ENCODE measurements at places on chromosomes 2 and 18.

GRCh38 chr18:60053747-60054304 lies 154.0 kb downstream of the PMAIP1 start:
- DNase-seq = no peak

DNA sequence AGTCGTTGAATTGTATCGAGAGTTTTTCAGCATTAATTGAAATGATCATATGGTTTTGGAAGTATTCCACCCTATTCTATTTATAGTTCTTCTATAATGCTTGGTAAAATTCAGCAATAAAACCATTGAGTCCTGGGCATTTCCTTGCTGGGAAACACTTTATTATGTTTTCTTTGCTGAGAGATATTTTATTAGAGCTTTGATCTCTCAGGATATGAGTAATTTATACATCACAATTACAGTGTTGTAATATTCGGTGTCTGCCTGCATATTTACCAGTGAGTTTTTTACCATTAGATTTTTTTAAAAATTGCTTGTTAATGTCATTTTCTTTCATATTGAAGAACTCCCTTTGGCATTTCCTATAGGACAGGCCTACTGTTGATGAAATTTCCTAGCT lies 402.7 kb upstream of the FSIP2 start:
- DNase-seq = no peak

DNA sequence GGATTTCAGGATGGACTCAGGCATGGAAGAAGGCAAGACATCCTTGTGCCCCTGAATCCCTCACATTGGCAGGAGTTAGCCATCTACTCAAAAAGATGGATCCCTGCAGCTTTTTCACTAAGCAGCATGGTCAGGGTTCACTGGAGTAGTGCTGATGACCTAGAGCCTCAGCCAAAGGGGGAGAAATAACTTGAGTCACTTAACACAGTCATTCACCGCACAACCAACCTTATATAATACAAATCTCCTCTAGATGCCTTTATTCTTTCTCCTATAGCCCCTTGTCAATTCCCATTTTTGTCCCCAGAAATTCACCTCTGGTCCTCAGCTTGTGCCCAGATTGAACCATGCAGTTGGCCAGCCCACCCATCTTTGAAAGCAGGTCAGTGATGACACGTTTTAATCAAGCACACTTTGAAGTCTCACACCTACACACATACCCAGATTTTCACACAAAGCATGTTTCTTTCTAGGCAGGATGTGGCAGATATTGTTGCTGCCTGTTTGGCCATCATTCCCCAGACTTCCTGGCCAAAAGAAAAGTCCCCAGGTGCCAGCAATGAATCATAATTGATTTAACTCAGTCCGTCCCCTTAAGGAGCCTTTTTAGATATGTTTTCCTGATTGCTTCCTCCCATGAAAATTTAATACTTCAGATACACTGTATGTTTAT lies 84.2 kb downstream of the LBH start:
- no peak for DNase-seq

DNA sequence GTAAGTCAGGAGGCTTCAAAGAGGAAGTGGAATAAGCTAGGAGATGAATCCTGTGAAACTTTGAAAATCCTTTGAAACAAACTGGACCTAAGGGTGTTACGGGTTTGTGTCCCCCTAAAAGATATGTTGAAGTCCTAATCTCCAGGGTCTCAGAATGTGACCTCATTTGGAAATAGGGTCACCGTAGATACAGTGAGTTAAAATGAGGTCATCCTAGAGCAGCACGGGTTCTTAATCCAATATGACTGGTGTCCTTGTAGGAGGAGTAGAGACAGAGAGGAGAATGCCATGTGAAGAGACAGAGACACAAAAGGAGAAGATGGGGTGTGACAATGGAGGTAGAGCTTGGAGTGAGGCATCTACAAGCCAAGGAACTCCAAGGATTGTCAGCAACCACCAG lies 26.9 kb upstream of the NEB start:
- DNase-seq = no peak

GRCh38 chr18:79480171-79481045 lies 84.7 kb downstream of the NFATC1 start:
- DNase-seq = no peak

GRCh38 chr2:85913884-85914881 lies 25.4 kb upstream of the ST3GAL5 start:
- DNase-seq = no peak

- DNase-seq = no peak
Observed at GRCh38 chr18:48609820-48610815, 71.3 kb downstream of the CTIF start.

GRCh38 chr2:46297546-46298271 lies 502 bp downstream of the EPAS1 start:
- peak; percentile 57 for DNase-seq

- DNase-seq = no peak
Observed at GRCh38 chr2:98543842-98544241, 64.5 kb downstream of the COA5 start.

GRCh38 chr2:178397002-178397605 lies 53.9 kb downstream of the PRKRA start:
- no peak for DNase-seq

DNA sequence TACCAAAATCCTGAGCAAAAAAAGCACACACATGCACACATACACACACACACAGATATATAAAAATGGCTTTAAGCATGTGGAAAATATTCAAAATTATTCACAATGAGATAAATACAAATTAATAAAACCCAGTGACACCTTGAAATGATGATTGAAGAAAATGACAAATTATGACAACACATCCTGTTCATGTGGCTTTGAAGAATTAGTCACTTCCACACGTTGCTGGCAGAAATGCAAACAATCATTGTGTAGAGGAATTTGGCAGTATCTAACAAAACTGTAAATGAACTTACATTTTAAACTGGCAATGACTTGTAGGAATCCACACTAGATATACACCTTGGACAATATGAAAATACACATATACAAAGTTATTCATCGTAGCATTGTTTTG lies 95.8 kb upstream of the RGPD4 start:
- no peak for DNase-seq

GRCh38 chr2:216083464-216084281 lies 2.0 kb downstream of the TMEM169 start:
- no peak for DNase-seq

GRCh38 chr2:198006733-198007132 lies 202.3 kb downstream of the PLCL1 start:
- DNase-seq = no peak

GRCh38 chr18:79445696-79446561 lies 50.2 kb downstream of the NFATC1 start:
- no peak for DNase-seq

- DNase-seq = no peak
Observed at GRCh38 chr2:191927319-191927867, 80.5 kb upstream of the CAVIN2 start.

DNA sequence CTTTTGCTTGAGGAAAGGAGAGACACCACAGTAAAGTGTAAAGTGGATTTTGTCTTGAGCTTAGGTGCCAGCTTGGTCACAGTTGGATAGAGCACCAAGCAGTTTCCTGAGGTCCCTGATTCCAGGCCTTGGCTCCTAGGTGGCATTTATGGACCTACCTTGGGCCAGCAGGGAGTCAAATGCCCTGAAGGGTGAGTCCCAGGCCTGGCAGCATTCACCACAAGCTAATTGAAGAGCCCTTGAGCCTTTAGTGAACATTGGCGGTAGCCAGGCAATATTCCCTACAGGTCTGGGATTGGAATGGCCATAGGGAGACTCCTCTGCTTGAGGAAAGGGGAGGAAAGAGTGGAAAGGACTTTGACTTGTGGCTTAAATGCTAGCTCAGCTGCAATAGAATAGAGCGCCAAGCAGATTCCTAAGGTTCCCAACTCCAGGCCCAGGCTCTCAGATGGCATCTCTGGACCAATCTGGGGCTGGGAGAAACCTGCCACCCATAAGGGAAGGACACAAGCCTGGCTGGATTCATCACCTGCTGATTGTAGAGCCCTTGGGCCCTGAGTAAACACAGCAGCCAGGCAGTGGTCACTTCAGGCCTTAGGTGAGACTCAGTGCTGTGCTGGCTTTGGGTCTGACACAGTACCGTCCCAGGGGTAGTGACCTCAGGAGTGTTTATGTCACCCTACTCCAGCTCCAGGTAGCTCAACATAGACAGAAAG lies 137.5 kb upstream of the OTOS start:
- DNase-seq = no peak

DNA sequence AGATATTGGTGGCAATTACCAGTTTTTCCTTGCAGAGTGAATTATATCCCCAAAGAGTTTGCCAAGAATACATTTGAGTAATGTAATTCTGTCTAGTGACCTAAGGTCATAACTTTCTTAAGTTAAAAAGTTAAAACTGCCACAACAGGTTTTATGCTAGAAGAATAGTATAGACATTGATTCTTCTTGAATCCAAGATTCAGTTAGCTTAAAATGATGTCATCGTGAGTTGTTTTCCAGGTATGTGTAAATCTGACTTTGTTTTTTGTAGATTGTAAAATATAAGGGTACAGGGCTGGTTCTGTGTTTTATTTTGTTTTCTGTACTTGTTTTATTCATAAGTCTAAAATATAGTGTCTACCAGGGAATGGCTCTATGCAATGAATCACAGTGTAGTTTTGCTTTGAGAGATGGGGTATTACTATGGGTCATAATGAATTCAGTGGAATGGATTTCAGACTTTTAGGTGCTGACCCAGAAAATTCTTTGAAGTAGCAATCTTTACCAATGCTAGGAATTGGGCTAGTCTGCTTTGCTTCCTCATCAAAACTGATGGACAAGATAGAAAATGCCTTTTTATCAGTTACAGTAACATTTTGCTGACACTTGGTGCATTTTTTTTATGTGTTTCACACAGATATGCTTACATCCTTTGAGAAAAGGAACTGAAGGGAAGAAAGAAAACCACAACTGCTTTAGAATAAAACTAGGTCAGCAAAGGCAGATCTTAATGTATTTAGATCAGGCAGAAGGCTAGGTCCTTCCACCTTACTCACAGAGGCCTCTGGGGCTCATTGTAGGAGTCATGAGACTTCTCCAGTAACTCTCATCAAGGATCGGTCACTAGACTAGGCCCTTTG lies 20.8 kb upstream of the MGAT5 start:
- DNase-seq = no peak

GRCh38 chr18:3710712-3711301 lies 260.8 kb downstream of the TGIF1 start:
- DNase-seq = no peak

DNA sequence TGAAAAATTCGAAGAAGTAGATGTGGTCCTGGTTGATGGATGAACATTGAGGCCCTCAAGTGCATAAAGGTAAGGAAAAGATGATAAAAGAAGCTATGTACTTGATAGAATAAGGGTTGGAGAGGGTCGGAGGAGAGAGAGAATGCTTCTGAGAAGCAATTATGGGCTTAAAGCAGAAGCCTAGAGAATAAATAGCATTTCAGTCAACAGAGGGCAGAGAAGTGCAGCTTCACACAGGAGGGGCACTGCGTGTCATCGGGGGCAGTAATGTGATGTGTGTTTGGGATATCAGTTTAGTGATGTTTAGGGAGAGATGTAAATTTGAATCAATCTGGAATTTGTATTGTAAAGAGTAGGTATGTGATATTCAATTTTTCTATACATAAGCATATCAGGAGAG lies 334.5 kb downstream of the PIK3C3 start:
- DNase-seq = no peak

DNA sequence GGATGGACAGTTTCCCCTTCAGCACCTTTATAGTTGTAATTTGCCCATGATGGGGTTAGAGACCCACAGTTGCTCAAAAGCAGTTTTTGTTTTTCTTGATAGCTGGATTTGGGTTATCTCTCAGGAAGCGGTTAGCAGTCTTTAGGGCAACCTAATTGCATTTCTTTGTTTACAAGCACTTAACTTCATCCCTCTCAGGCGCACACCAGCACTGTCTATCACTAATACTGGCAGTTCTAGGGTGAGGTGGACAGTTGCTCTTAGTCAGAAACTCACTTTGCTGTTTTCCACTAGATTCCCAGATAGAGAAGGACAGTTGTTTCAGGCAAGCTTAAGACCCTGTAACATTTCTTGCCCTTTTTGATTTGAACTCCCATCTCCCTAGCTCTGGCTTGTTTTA lies 146.0 kb downstream of the AGAP1 start:
- DNase-seq = no peak

DNA sequence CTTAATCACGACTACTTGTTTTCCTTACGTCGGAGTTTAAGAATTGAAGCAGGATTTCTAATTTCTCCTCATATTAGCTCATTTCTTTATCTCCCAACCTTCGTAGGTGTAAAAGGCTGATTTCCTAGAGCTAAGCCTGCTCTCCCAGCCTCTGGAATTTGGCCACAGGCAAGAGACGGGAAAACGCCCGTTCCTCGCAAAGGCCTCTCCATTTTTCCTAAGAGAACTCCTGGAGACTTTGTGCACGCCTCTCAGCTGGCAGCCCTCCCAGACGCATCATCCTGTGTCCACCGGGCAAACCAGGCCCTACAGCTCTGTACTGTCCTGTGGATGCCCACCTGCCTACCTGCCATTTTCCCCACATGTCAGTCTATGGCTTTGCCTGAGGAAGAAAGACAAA lies 106.3 kb downstream of the FTCDNL1 start:
- no peak for DNase-seq

- DNase-seq = no peak
Observed at GRCh38 chr2:127678991-127679390, 3.7 kb upstream of the LIMS2 start.

- DNase-seq = peak; percentile 41
Observed at GRCh38 chr2:17646081-17646554, 105.6 kb downstream of the VSNL1 start.

DNA sequence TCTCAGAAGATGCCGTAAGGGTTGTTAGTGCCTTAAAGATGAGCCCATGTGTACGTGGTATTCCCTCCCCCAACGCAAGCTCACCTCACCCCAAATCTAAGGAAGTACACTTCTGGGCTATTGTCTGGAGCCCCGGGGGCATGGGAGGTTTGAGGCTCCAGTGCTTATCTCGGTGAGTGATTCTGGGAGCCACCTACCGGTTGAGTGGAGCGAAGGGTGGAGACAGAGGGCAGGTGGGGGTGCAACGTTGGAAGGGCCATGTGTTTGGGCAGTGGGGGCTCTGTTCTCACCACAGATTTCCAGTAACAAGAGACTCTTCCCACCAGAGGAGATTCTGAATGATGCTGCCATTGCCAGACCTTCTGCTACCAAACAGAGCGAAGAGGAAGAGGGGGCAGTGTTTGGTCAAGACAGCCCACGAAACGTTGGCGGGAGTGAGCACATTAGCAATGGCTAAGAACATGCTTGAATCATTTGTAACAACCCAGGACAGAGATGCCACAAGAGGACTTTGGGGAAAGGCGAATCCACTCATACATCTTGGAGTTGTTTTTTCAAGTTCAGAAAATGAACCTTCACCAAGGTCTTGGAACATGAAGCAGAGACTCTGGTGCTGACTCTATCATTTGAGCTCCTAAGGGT lies 38.7 kb downstream of the TWIST2 start:
- no peak for DNase-seq

- DNase-seq = no peak
Observed at GRCh38 chr2:30509716-30510115, 62.7 kb downstream of the LCLAT1 start.
